ENCODE measurements at places on chromosomes 5 and 9.

DNA sequence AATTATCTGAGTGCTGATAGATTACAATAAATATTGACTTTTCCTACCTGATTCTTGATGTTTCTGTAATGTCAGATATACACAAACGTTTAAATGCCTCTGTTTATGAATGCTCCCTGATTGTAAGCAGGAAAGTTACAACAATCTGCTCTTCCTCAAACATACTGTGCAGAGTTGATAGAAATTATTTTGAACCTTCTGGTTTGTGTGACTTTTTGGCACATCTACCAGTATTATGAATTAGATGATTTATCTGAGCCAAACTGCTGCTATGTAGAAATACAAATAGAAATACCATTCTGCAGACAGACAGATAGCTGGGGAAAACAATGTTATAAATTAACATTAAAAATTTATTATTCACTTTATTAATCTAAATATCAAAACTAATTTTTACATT lies 113.0 kb downstream of the SLF1 start:
- DNase-seq: no peak

DNA sequence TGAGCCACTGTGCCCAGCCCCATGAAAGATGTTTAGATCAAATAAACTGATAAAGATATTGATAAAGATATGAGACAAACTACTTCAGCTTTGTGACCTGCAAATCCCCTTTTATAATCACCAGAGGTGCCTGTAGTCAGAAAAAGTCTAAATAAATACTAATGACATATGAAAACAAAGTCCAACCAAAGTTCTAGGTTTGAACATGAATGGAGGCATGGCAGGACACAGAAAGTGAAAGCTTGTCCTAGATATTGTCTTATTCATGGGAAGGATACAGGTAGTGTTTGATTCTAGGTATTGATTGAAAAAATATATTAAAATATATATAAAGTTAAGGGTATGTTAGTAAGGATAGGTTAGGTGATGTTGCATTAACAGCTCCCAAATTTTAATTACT lies 24.6 kb upstream of the PSAT1 start:
- no peak for DNase-seq

DNA sequence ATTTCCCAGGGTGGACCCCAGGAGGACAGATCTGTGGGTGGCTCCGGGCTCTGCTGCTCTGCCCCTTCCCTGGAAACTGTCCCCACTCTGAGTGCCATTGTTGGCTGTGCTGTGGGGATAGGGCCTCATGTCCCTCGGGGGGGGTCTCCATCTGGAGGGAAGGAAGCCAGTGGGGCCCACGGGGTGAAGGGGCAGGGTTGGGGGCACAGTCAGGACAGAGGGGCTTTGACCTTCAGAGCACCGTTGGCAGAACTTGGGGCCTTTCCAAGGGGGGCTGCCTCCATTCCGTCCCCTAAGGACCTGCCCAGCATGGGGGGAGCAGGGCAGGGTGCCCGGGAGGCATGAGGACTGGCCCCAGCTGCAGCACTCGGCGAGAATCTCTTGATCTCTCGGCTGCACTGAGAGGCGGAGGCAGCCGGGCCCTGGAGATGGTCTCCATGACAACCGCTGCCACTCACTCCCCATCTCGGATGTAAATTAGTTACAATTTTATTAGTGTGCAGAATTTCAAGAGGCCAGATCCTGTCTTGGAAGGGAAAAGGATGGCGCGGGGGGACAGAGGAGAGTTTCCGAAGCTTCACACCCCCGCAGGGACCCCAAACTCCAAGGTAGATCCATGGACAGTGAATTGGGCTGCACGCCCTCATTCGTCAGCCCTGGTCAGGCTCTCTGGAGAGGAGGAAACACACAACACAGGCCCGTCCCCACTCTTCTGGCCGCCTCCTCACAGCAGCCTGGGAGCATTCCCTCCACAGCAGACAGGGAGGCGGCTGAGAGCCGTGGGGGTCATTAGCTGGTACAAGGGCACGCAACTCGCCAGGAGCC lies 216.2 kb upstream of the IER5L start:
- DNase-seq: no peak

DNA sequence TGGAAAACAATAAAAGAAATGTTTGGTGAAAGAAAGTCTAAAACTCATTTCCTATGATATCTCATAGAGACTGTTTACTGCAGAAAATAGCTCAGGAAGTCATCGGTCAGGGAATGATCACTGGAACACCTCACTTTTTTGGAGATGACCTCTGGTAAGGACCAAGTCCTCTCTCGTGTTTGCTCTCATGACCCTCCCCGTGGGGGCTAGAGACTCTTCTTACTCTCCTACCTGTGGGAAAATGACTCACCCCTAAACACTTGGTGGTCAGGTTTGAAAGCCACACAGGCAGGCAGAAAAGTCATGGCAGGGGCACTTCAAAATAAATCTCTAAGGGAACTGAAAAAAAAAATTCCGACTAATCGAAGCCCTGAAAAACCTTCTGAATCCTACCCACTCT lies 48.2 kb downstream of the FAM240B start:
- DNase-seq: no peak

- peak; percentile 55 for DNase-seq
Measured at GRCh38 chr9:99103901-99104458, 933 bp upstream of the TGFBR1 start.

- peak; percentile 65 for DNase-seq
Measured at GRCh38 chr9:124248960-124249359, 8.8 kb upstream of the NEK6 start.

DNA sequence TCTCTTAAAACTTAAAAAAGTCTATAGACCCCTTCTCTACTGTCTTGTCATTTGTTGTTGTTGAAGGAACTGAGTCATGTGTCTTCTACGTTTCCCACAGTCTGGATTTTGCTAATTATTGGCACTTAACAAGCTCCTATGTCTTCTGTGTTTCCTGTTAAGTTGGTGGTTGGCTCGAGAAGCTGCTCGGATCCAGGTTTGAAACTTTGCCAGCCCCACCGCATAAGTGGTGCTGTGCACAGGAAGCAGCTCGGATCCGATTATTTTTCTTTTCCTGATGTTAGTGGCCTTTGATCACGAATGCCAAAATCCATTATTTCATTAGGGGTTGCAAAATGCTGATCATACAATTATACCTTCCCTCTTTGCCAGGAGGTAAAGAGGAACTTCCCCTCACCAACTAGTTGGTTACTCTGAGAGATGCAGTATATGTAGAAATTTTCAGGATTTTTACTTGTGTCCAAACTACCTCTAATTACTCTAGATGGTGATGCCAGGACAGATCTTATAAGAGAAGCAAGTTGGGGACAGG lies 186.5 kb downstream of the NSG2 start:
- DNase-seq: peak; percentile 42

DNA sequence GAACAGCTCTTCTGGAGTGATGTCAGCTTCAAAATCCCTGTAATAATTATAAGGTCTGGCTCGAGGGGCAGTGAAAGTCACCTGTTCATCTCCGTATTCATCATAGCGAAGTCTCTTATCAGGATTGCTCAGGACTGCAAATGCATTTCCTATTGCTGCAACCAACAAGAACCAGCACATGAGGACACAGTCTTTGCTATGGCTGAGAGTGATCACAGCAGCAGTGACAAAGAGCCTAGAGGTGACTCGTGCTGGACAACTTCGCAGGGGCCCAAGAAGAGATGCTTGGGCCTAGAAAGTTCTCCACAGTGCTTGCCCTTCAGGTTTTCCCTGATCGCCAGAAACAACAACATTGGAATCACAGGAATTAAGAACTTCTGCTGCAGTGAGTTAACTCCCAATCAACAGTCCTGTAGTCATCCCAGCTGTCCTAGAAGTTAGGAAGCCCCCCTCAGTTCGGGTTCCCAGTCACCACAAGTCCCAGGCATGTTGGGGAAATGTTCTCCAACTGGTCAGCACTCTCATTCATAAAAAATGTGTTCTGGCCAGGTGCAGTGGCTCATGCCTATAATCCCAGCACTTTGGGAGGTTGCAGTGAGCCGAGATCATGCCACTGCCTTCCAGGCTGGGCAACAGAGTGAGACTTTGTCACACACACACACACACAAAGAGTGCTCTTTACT lies 13.0 kb downstream of the DNAJC18 start:
- no peak for DNase-seq

DNA sequence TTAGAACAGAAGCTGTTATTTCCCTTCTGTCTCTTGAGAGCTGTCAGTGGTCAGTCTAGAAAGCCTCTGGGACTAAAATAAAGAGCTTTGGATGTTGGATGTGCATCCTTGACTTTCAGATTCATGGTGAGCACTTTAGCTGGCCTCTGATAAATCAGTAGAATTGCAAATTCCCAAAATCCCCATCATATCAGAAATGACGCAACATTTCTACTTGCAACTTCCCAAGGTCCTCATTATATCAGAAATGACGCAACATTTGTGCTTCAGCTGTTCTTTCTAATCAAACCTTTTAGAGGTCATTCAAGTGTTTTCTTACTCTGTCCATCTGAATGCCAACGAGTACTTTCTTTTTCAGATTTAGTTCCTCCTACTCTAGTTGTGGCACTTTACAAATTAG lies 167.3 kb upstream of the MOCS2 start:
- DNase-seq: no peak

- DNase-seq: no peak
Measured at GRCh38 chr9:84146893-84147710, 166.5 kb downstream of the RMI1 start.
